ENCODE measurements at places on chromosomes 7 and 10.

GRCh38 chr7:74017125-74017524, 10.8 kb upstream of the ELN start:
- DNase-seq = no peak

GRCh38 chr10:46542567-46543465, 13.6 kb downstream of the GPRIN2 start:
- DNase-seq = no peak

- no peak for DNase-seq
Observed at GRCh38 chr10:4546500-4546899, 279.5 kb upstream of the AKR1E2 start.

DNA sequence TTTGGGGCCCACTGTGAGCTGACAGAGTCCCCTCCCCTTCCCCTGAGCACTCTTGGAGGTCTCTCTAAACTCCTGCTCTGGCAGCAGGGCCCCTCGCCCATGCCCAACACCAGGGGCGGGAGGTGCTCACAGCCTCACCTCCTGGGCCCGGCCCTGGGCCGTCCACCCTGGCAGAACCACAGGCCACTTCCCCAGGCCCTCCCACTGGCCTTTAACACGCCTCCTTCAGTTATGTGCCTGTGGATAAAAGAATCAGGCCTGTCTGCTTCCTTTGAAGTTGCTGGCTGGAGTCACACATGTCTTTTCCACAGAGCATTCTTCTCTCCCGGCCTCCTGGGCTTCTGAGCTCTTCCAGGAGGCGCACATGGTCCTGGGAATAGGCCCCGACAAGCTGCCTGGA, 10.2 kb downstream of the MYL10 start:
- DNase-seq = peak; percentile 58

DNA sequence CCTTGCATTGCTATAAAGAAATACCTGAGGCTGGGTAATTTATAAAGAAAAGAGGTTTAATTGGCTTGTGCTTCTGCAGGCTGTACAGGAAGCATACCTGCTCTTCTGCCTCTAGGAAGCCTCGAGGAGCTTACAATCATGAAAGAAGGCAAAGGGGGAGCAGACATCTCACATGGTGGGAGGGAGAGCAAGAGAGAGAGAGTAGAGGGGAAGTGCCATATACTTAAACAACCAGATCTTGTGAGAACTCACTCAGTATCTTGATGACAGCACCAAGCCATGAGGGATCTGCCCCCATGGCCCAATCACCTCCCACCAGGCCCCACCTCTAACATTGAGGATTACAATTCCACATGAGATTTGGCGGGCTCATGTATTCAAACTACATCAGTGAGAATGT, 79.1 kb upstream of the HECW1 start:
- DNase-seq = no peak

GRCh38 chr7:47775238-47775637, 173.0 kb downstream of the PKD1L1 start:
- no peak for DNase-seq

GRCh38 chr10:69228151-69228550, 8.0 kb downstream of the HKDC1 start:
- no peak for DNase-seq

DNA sequence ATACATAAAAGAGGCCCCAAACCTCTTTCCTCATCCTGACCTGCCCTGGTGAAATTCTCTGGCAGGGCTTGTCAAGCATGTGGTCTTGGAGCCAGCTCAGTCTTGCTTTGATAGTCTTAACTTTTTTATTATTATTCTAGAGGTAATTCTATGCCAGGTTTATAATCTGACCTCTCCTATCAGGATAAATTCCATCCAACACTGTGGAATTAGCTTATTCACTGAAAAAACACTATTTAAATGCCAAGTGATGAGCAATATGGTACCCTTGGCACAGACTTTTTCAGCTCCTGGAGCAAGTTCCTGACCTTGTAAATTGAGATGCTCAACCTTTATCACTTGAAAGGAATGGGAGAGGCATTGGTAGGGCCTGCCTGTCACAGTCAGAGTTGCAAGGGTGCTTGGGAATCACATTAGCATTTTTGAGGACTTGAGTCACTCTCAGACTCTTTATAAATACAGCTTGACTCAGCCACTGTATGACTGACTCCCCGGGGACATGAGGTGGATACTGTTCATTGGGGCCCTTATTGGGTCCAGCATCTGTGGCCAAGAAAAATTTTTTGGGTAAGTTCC, at the start of gene CPA4:
Gene CPA4, plus strand, starts transcription at position 480 of the 576 bp plus-strand sequence. Its CDS starts 20 bp downstream, at position 500.
- DNase-seq = peak; percentile 87

DNA sequence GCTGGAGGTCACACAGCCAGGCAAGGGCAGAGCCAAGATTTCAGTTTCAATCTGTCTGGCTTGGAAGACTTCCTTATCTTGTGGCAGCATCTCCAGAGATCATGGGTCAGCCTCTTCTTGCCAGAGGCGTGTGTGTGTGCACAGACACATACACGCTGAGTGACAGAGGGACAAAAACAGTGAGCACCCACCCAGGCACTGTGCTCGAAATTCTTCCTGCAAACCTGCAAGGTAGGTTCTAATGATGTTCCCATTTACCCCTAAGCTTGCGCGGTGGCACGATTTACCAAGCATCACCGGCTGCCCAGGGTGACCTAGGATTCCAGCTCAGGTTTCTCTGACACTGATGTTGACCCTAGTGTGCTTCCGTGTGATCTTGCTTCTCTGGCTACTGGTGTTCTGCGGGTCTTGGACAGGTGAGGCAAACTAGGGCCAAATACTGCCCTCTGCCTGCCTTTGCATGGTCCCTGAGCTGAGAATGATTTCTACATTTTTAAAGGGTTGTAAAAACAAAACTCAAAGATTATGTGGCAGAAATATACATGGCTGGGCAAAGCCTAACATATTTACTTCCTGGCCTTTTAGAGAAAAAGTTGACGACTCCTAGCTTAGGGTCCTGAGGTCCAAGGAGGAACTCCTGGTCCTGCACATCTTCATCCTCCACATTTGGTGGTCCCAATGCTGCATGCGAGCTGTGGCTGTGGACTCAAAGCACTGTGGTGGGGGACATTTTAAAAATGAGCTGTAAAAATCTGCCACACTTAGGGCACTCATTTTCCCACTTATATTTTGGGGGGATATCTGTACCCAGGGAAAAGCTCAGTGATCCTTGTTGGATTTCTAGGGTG, 268.5 kb downstream of the RPS24 start:
- DNase-seq = no peak

GRCh38 chr10:1858547-1858946, 121.2 kb upstream of the ADARB2 start:
- no peak for DNase-seq
